ENCODE measurements at places on chromosomes 6 and 20.

GRCh38 chr6:112752791-112753190, 405.7 kb downstream of the RFPL4B start:
- DNase-seq = no peak

- no peak for DNase-seq
These were observed 30.0 kb downstream of the SNHG17 start for GRCh38 chr20:38405132-38405531.

- no peak for DNase-seq
These were observed 972 bp upstream of the PHF3 start for GRCh38 chr6:63634630-63635029.

DNA sequence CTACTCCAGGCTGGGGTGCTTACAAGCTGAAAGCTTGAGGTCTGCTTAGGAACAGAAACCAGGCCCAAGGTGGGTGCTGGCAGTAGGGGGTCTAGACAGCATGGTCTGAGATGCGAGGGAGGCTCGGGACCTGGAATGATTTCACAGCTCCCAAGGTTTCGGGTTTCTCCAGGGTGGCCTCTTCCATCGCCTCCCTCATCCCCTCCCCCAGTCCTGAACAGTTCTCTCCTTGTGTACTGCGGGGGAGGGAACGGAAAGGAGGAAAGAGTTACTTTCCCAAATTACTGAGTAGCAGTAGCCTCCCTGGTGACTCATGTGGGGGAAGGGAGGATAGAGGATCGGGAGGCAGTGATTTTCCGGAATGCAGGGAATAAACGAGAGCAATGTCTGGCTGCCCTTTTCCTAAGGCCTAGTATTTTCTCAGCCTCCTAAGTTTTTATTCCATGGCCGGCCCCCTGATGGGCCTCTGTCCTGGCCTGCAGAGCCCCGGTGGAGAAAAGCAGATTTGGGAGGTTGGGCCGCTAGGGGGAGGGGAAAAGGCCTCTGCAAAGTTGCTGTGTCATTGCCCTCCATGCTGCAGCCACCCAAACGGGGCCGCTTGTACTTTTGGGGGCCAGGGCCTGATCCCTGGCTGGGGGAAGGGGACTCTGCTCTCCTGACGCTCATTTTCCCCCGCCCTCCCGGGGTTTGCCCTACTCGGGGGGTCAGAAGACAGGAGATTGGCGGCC, 1.5 kb downstream of the BRD2 start:
- peak; percentile 70 for DNase-seq

DNA sequence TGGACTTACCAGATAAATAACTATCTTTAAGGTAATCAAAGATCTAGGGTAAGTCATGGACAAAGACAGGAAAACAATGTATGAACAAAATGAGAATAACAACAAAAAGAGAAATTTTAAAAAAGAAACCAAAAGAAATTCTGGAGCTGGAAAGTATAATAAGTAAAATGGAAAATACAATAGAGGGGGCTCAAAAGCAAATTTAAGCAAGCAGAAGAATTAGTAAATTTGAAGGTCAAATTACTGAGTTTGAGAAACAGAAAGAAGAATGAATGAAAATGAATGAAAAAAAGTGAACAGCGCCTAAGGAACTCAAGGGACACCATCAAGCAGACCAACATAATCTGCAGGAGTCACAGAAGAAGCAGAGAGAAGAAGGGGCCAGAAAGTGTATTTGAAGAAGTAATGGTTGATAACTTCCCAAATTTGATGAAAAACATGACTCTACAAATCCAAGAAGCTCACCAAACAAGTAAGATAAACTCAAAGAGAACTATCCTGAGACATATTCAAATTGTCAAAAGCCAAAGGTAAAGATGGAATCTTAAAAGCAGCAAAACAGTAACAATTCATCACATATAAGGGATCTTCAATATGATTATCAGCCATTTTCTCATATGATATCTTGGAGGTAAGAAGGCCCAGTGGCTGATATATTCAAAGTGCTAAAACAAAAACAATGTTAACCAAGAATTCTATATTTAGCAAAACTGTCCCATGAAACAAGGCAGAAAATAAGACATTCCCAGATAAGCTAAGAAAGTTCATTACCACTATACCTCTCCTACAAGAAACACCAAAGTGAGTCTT, 218.5 kb downstream of the FOXC1 start:
- DNase-seq = no peak

- DNase-seq = no peak
These were observed 14.1 kb upstream of the EMILIN3 start for GRCh38 chr20:41380551-41381193.

- DNase-seq = no peak
These were observed 10.3 kb downstream of the RIN2 start for GRCh38 chr20:19768325-19768842.

DNA sequence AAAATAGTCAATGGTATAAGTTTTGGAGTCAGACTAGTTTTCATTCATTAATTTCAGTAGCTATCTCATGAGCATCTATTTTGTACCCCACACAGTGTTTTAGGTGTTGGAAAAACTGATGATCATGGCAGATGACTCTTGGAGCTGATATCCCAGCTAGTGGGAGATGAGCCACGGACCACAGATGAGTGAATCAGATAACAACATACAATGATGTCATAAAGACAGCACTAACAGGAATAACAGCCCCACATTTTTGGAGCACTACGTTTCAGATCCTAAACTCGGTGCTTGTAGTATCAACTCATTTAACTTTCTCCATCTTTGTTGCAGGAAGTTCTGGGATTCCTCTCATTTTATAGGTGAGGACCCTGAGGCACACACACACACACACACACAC, 67.8 kb upstream of the EDN3 start:
- no peak for DNase-seq

GRCh38 chr20:64196847-64197306, 32.6 kb downstream of the MYT1 start:
- no peak for DNase-seq

GRCh38 chr6:157230910-157231309, 92.4 kb downstream of the TMEM242 start:
- DNase-seq = no peak

GRCh38 chr6:26271668-26272024, 93.4 kb upstream of the BTN3A2 start:
- DNase-seq = no peak

- no peak for DNase-seq
These were observed 77.1 kb downstream of the SHLD1 start for GRCh38 chr20:5827098-5827853.

DNA sequence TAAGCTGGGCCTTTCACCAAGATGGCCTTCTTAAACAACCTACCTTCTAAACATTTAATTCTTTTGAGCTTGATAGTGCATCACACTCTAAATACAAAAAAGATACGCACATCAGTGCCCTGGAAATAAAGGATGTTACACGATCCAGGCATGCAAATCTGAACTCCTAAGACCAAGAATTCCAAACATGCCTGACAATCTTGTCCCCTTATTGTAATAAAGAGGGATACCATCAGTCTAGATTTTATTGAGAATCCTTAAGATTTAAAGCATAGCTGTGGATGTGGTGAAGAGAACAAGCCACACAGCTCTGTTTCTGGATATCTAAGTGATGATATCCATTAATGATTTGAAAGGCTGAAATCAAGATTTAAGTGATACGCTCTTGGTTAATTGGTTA, 13.0 kb downstream of the ZNF451 start:
- no peak for DNase-seq

DNA sequence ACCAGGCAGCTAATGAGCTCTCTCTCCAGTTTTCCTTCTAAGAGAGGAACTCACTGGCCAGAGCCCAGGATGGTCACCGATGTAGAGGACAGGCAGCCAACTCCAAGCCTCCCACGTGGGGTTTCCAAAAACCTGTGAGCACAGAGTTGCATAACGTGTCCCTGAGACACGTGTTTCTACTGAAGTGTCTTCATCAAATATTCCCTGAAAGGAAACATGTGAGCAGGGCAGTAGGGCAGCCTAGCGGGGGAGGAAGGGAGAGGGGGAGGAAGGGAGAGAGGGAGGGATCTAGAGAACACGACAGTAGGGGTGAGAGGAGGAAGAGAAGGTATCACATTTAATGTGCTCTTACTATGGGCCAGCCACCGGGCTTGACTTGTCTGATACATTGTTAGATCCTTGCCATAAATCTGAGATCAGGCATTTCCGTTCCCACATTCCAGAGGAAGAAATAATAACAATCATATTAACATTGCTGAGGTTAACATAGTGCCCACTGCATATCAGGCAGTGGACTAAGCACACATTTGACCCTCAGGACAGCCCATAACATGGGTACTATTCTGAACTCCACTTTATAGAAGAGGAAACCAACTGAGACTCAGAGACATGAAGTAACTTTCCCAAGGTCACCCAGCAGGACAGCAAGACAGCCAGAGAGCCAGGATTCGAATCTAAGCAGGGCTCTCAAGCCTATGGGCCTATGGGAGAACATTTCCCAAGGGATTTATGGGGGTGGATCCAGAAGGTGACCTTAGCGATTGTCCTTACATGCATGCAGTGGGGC, 4.5 kb upstream of the SYS1 start:
- DNase-seq = no peak

DNA sequence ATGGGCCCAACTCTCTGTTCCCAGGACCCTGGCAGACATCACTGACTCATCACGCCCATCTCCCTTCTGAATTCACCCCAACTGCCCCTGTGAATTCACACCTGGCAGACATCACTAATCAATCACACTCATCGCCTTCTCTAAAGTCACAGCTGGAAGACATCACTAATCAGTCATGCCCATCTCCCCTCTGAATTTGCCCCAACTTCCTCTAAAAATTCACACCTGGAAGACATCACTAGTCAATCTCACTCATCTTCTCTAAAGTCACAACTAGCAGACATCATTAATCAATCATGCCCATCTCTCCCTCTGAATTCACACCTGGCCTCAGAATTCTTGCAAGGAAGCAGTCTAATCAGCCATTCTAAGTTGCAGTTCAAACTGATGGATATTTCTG, 111.1 kb downstream of the FOXA2 start:
- no peak for DNase-seq

All from CD4-positive, alpha-beta T cell treated with Interleukin-12 subunit alpha and Interleukin-12 subunit beta, for 1 hour (primary cell).